Pons (tissue), 1 donor: ENCODE measurements at places on chromosomes 3 and 15.

GRCh38 chr3:24390169-24391130, 104.2 kb downstream of the THRB start:
- no peak for DNase-seq

DNA sequence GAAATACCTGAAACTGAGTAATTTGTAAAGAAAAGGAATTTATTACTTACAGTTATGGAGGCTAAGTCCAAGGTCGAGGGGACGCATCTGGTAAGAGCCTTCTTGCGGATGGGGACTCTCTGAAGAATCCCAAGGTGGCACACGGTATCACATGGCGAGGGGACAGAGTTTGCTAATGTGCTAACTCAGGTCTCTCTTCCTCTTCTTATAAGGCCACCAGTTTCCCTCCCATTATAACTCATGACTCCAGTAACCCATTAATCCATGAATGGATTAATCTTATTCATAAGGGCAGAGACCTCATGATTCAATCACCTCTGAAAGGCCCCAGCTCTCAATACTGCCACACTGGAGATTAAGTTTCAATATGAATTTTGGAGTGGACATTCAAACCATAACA, 15.7 kb downstream of the ZBED2 start:
- no peak for DNase-seq

GRCh38 chr15:85474700-85475316, 94.4 kb downstream of the AKAP13 start:
- DNase-seq, result no peak

DNA sequence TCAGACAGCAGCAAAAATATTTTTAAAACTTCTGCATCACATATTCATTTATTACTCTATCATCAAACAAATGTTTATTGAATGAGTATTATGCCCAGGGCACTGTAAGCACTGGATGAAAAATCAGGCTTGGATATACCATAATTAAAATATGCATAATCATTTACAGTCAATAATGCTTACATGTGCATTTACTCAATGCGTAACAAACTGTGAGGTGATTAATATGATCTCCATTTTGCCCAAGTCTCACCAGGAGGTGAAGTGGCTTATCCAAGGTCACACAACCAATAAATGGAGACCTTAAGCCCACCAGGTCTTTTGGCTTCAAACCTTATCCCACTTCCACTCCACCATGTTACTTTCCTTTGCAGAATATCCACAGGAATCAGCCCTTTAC, 117.3 kb upstream of the SLC24A5 start:
- DNase-seq, result no peak

DNA sequence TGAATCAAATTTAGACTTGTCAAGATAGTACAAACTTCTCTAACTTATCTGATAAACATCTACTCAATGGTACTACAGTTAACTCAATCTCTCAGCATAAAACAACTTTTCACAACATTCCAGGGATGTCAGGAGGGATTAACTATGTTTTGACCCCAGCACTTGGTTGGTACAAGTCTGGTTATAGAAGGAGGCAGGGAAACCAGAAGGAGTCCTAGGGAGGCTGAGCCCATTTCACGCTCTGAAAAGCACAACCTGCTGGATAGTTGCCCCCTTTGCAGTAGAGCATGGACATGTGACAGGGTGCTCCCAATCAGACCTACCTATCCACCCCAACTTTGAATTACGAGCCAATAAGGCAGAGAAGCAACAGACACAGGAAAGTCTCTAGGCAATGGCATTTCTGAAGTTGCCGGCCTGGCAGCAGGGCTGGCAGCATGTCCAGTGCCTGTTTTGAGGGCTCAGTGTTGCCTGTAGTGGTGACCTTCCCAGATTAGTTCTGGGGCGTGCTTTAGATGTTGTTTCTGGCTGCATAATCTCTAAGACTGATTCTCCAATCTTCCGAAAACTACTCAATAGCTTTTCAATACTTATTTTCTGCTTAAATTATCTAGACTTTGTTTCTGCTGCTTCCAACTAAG, 8.2 kb downstream of the ANKUB1 start:
- DNase-seq, result no peak

DNA sequence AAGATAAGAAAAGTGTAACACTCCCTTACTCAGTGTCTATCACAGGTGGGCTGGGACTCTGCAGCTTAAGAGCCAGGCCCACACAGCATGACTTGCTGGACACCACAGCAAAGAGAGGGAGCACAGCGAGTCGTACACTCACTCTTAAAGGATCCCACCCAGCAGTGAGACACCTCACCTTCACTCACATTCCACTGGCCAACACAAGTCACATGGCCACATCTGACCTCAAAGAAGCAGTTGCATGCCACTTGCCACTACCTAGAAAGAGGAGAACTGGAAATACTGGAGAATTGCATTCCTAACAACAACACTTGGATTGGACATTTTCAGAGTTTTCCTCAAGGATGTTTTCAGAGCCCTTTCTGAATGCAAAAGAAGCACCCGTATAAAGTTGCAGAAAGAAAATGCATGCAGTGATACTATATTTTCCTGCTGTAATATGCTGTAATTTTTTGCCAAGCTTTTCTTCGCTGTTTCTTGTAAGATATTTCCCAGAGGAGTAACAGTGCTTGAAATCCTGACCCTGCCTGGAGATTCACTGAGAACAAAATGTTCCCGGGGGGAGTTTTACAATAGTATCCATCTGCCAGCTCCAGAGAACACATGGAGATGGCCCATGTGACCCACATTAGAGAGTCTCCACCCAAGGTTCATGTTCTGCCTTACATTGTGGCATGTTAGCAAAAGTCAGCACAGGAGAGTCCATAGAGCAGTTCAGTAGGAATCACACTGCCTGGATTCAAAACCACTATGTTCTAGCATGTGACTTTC, 42.2 kb downstream of the TRIM42 start:
- DNase-seq, result no peak

DNA sequence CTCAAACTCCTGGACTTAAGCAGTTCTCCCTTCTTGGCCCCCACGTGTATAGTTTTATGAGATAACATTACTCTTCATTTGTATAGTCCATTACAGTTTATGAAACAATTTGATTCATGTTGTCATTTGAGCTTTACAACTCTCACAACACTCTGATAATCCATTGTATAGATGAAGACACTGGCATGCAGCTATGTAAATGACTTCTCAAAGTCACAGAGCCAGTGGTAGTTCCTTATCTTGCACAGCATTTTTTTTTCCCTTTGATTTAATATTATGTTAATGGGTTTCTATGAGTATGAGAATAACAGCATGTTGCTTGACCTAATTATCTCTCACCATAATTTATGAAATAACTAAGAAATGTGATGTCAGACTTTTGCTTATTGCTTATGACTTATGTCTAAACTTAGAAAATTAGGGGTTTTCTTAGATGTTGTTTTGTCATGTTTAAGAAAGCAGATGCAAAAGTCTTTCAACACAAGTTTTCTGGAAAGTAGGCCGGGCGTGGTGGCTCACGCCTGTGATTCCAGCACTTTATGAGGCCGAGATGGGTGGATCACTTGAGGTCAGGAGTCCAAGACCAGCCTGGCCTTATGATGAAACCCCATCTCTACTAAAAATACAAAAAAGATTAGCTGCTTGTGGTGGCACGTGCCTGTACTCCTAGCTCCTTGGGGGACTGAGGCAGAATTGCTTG, 13.3 kb downstream of the VPS8 start:
- no peak for DNase-seq

DNA sequence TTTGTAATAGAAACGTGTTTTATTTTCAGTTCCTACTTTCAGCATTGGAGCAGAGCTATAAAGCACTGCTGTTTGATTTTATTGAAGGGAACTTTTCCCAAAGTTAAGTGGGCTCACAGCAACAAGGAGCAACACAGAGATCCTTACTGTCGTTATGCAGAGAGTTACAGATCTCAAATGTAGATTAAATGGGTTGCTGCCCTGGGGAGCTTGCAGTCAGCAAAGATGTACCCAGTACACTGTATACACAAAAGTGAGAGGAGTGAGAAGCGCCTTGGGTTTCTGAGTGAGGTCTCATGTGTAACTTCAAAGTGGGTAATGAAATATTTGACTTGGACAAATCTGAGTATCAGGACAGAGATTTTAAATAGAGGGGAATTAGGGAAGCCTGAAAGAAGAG, 47.7 kb downstream of the MED12L start:
- DNase-seq, result no peak

DNA sequence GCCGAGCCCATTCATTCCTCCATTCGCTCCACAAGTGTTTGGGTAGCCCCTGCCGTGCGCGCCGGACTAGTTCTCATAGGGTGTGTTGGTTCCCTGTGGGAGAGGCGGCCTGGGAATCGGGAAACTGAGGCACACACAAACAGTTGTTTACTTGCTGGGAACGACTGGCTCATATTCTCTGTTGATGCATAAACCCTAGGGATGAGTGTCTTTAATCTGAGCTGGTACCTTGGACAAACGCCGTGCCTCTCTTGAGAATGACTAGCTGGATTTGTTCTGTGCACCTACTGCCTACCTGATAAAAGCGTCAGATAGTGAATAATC, 737 bp downstream of the DNAJA4 start:
- DNase-seq, result no peak

DNA sequence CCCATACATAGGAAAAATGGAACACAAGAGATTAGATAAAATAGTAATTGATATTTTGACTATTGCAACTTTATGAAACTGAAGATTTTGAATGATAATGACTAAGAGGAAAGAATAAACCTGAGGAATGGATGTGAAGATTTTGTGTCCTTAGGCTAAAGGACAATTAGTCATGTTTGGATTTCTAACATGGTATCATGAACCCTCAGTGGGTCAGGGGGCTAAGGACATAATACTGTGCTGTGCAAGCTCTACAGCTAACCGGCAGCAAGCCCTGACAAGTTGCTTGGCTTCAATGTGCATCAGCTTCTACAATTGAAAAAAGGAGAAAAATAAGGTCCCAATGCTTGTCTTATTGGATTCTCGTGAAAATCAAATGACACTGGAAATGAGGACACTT, 491.0 kb downstream of the MECOM start:
- no peak for DNase-seq

- DNase-seq, result no peak
These were observed 95.3 kb downstream of the TIGIT start for GRCh38 chr3:114389156-114389555.

DNA sequence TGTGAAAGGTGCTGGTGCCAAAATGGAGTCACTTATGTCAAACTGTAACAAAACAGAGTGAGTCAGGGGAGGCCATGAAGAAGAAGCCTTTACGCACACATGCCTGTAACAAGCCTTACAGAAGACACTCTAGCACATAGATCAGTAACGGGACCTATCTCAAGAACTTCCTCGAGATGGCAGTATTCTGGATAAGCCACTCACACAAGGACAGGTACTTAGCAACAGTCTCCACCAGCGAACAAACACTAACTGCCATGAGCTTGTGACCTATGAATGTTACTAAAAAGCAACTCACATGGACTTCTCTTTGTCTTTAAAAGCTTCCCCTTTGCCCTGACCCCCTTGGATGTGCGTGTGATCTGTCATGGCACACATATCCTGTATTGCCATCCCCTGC, 235.1 kb downstream of the CD47 start:
- DNase-seq, result no peak

GRCh38 chr3:143236226-143236964, 116.8 kb downstream of the CHST2 start:
- DNase-seq, result no peak

- no peak for DNase-seq
These were observed 112.4 kb downstream of the FRMD5 start for GRCh38 chr15:44082558-44083157.

DNA sequence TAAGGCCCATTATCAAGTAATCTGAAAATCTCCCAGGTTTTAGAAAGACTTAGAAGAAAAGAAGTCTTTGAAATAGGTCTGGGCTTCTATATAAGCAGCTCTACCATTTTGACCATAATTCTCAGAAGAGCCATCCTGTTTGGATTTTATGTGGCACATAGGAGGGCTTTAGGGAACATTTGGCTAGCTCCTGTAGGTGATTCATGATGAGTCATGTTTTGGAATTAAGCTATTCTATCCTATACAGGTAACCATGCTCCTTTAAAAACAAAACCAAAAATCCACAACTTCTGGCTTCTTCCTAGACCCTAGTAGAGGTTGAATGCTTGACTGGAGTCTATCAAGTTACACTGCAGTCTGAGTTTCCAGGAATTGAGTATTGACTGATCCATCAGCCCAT, 8.9 kb downstream of the SST start:
- no peak for DNase-seq

DNA sequence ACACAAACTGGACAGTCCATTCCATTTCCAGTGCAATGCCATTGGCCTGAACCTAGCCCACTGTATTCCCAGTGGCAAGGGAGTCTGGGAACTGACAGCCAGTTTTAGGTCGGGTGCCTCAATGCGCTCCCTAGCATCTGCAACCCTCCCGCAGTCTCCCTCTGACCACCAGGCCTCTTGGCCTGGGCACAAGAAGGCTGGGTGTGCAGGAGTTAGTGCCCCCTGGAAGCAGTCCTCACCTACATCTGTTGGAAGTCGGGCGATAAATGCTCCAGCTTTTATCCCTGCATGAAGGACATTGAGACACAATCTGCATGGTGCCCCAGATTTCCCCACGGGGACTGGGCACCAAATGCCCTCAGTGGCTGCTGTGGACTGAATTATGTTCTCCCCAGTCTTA, 12.7 kb downstream of the C3orf22 start:
- no peak for DNase-seq

GRCh38 chr3:171005648-171006047, 20.9 kb downstream of the SLC2A2 start:
- no peak for DNase-seq

GRCh38 chr3:8085498-8085897, 416.1 kb upstream of the LMCD1 start:
- no peak for DNase-seq

DNA sequence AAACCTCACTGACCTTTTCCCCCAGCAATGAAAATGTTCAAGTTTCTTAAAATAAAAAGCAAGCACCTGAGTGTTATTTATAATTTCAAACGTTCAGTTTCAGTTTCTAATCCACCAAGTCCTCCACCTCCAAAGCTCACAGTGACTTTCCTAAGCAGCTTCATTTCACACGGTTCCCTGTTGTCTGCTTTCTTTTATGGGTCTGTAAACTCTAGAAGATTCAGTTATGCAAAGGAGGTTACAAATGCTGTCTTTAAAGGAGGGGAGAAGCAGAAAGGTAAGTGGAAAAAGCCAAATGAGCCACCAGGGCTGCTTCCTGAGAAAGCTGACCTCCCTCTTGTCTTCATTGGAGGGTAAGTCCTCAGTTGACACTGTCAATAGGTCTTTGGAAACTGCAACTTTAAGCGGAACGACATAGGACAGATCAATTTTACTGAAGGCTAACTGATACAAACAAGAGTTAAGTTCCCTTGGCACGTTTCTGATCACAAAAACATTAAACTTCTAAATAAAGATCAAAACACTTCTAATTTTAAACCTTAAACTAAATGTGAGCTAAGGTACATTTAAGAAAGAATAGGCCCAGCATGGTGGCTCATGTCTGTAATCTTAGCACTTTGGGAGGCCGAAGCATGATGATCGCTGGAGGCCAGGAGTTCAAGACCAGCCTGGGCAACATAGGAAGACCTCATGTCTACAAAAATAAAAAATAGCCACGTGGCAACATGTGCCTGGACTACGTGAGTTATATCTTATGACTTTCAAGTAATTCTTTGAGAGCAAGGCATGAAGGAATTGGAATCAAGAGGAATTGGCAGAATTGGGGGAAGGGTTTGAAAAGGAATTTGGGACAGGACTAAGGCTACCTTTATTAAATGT, 151.9 kb upstream of the UBE2E1 start:
- DNase-seq, result no peak
